Jurkat, Clone E6-1 (cell line): ENCODE measurements at places on chromosomes 3 and 15.
A peak's percentile ranks its signal among the peaks of the same experiment; 100 is the strongest.

DNA sequence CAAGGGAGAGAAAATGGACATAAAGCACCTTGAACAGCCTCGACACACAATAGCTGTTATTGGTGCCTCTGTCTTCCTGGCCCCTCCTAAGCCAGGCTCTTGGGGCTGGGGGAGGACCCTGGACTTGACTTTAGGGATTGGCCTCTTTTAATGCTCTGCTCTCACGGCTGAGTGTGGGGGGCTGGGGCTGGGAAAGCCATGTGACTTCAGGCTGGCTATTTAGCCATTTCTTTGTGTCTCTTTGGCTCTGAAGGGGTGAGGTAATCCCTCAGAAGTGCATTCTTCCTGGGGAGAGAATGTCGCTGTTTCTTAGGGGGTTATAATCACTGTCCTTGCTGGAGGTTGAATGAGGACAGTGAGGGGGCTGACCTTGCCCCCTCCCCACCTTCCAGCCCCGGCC is 26.2 kb downstream of the MAGEF1 start:
- DNase-seq: no peak

DNA sequence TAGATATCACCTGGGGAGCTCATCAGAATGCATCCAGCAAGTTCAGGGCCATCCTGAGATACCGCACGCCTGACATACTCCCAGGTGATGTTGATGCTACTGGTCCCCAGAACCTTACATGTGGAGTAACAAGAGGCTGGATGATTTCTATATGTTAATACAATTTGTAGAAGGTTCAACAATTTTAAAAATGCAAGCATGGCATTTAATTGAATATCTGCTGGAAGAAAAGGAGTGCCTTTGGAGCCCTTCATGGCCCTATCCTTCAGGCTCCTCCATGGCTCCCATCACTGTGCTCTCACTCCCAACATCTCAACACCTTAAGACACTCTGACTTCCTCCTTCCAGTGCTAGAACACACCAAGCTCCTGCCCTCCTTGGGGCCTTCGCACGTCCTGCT is 36.6 kb downstream of the LMCD1 start:
- DNase-seq: no peak

GRCh38 chr3:140343211-140344081 is 334.4 kb upstream of the TRIM42 start:
- no peak for DNase-seq

DNA sequence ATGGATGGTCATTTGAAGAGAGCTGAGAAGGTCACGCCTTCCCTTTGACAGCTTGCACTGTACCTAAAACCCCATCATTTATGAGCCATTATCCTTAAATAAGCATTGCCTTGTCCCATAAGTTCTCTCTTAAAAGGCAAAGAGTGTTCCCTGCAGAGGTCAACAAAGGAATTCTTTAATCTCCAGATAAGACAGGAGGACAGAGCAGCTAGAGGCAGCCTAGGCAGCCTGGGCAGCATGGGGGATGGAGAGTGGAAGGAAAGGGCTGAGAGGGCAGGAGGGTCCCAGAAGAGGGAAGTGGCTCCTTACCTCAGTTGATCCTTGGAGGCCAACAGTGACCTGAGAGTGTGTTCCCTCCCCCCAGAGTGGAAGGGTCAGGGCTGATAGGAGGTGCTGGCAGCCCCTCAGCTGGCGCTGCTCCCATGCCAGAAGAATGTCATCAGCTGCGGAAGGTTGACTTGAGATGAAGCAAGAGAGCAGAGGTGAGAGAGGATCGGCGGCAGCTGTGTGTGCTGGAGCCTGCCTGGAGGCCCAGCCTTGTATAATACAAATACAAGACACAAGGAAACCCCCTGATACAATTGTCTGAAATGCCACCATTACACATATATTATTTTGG is 12.8 kb downstream of the KBTBD13 start:
- DNase-seq: no peak

GRCh38 chr3:58044691-58045483 is 36.7 kb downstream of the FLNB start:
- no peak for DNase-seq

DNA sequence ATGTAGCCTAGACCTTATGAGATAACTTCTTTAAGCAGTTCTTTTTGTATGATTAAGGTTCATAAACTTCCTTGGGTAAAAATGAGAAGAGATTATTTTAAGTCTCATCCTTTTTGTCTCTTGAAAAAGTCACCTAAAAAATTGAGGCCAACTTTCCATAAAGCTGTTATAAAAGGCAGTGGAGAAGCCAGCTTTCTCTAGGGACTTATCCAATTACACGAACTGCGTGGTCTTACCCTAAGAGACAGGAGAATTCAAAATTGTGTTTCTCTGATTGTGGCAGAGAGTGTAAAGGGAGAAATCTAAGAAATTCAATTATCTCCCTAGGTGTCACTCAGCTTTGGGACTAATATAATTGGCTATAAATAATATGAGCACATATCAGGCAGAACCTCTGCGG is 262.0 kb downstream of the SHOX2 start:
- DNase-seq: no peak

GRCh38 chr3:41141433-41142167 is 57.7 kb upstream of the CTNNB1 start:
- no peak for DNase-seq

DNA sequence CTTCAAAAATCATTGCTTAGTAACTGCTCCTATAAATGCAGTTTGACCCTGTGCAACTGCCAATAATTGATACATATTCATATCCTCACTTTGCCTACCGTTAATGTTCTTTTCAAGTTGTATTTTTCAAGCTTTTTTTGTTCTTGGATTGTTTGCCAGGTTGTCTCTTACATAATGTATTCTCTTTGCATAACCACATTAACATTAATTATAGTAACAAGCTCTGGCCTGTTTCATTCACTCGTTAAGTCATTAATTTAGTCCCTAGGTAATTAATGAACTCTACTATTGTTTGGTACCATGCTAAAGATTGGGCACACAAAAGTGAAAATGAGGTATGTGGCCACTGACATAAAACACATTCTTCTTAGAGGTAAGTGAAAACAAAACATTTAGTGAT is 1338.8 kb downstream of the NSUN3 start:
- no peak for DNase-seq

DNA sequence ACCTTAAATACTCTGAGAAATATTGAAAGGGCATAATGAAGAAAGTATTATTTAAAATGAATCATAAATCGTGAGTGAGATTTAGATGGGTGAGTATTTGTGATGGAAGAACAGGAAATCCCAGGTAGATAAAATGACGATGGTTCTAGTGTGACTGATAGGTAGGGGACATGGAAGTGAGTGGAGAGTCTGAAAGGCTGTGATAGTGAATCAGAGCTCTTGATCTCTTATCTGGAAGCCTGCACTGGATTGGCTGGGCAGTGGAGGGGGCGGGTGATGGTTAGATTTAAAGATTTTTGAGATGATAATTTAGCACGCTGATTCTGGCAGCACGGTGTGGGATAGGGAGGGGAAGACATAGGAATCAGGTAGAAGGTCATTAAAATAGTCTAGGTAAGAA is 20.1 kb downstream of the HGD start:
- no peak for DNase-seq

- DNase-seq: peak; percentile 15
Measured at GRCh38 chr15:53193149-53193548, 403.0 kb upstream of the ONECUT1 start.

- DNase-seq: no peak
Measured at GRCh38 chr15:70976851-70977250, 84.2 kb downstream of the LRRC49 start.

GRCh38 chr3:133575086-133575485 is 1.6 kb downstream of the CDV3 start:
- DNase-seq: no peak

- no peak for DNase-seq
Measured at GRCh38 chr3:71305231-71306206, 278.0 kb downstream of the FOXP1 start.

DNA sequence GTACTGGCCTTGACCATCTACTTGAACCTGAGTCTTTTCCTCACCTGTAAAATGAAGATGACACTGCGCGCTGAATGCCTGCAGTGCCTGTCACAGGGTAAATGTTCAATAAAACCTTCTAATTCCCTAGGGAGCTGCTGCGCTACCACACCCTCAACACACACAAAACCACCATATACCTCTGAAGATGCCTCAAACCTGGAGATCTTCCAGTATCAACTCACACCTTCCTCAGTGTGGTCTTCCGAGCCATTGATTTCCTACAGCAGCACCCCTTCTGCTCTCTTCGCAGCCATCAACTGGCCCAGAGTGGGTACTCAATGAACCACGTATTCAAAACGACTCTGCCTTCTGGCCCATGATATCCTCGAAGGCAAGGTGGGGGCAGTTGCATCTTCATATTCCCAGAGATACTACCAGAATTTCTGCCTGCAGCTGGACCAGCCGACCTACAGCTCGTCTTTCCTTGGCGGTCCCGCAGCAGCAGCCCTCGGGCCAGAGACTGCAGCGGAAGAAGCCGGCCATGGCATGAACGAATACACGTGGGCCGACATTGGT is 695 bp downstream of the RPL32 start:
- no peak for DNase-seq

- no peak for DNase-seq
Measured at GRCh38 chr3:16523778-16524177, 10.3 kb upstream of the RFTN1 start.

DNA sequence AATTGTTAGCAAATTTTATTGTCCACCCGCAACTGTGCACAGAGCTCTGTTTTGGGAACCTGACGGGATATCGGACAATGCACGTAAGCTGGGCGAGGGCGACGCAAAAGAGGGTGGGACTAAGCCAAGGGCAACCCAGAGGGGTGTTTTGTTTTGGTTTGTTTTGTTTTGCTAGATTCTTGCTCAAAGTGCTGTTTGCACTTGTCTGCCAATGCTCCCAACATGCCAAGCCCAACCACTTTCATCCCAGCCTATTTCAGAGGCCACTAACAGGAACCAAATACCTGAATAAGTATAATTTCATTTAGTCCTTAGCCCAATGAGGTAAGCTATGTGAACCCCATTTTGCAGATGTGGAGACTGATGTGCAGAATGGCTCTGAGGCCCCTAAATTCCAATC is 9.7 kb upstream of the CMTM7 start:
- no peak for DNase-seq

GRCh38 chr3:136250903-136251460 is 842 bp downstream of the PCCB start:
- DNase-seq: no peak

DNA sequence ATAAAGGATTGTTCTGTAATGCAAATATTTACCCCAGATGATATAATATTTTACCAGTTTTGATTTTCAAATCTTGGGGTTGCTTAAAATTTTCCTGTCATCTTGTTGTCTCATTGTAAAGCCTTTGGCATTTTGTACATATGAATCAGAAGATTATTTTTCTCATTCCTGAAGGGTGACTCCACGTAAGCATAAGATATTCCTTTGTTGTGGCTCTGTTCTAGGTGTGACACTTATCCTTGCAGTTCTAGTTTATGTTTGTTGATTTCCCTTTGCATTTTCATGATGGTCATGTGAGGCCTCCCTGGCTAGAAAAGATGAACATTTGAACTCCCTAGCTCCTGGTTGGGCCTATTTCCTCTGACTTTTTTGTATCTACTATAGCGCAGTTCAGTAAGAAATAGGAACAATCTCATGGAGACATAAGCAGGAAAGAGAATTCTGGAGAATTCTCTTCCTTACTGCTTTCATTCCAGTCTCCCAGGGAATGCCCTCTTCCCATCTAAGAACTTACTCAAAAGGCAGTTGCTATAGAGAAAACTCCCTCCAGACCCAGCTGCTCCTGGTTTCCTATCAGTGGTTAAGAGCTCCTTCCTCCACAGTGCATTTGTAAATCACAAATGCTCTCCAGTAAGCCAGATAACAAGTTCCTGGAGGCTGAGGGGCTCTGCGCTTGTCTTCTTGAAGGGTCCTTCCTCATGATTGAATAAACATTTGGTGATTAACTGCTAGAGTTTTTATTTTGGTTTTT is 124.7 kb downstream of the WNT5A start:
- DNase-seq: no peak

GRCh38 chr3:13536832-13537231 is 12.1 kb upstream of the FBLN2 start:
- peak; percentile 82 for DNase-seq

- peak; percentile 94 for DNase-seq
Measured at GRCh38 chr15:64010719-64011118, 35.6 kb downstream of the DAPK2 start.

DNA sequence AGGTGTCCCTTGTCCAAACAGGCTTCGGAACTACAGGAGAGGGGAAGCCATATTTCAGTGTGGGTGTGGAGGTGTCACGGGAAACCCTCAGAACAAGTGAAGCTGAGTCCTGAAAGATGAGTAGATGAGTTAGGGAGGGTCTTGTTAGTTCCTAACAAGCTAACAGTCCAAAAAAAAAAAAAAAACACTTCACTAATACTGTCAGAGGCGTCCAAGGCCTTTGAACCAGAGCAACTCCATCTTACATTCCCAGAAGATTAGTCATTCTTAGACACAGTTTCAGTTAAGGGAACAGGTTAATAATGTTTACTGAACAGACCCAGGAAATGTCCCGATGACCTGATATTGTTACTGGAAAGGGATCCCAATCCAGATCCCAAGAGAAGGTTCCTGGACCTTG is 7.0 kb upstream of the ATP8B4 start:
- no peak for DNase-seq

GRCh38 chr3:49793486-49794085 is 6.1 kb downstream of the CDHR4 start:
- DNase-seq: no peak
